ENCODE measurements at places on chromosomes 16 and 17.
A peak's percentile ranks its signal among the peaks of the same experiment; 100 is the strongest.

DNA sequence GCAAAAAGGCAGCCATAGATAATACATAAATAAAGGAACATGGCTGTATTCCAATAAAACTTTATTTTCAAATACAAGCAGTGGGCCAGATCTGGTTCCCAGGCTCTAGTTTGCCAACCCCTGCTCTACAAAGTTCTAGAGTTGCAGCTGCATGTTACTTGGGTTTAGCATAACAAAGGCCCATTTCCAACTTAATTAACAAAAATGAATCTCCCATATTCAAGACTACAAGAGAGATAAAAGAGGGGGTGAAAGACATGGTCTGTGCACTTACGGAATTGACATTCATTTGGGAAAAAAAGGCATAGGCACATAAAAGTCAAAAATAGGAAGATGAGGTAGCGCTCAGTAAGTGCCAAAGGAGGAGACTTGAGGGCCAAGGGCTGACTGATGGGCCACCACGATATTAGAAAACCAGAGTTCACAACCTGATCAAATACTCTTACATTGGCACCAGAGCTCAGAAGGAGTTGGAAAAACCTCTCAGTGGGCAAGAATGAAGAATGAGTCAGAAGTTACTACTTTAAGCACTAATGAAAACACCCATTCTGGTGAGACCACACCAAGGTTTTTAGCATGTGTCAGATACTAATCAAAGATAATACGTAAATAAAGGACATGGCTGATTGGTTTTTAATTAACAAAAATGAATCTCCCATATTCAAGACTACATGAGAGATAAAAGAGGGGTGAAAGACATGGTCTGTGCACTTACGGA, 164.0 kb downstream of the VPS53 start:
- DNase-seq: no peak

- DNase-seq: no peak
Measured at GRCh38 chr16:75341564-75342307, 90.3 kb upstream of the BCAR1 start.

DNA sequence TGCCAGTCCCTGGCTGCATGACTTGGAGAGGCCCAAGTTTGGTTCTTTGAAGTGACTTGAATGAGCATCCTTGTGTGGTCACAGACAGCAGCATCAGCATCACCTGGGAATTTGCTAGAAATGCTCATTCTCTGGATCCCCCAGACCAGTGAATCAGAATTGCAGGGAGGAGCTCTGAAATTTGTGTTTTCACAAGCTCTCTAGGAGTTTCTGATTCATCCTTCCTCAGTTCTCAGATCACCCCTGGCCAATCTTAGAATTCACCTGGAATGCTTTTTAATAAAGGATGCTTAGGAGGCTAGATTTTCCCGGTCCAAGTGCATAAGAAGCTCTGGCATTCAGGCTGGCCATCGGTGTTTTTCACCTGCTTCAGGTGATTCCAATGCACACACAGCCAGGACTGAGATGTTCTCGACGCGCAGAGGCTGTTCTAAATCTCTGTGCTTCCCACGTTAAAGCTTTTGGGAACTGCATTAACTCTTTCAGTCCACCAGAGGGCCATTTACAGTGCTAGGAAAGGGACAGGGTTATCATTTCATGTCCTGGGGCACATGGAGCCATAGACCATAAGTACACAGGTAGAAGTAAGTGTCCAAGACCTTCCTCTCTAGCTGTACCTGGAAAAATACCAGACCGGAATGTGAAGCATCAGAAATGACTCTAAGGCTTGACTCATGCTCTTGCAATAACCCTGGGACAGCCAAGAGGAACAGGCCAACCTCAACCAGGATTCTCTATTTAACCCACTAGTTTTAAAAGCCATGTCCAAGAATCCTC, 85.7 kb upstream of the XYLT1 start:
- no peak for DNase-seq

- no peak for DNase-seq
Measured at GRCh38 chr16:17921357-17921978, 415.1 kb downstream of the NPIPA8 start.

- no peak for DNase-seq
Measured at GRCh38 chr17:39920218-39921210, 2.1 kb upstream of the GSDMB start.

- DNase-seq: no peak
Measured at GRCh38 chr17:68460715-68461114, 3.4 kb upstream of the WIPI1 start.

DNA sequence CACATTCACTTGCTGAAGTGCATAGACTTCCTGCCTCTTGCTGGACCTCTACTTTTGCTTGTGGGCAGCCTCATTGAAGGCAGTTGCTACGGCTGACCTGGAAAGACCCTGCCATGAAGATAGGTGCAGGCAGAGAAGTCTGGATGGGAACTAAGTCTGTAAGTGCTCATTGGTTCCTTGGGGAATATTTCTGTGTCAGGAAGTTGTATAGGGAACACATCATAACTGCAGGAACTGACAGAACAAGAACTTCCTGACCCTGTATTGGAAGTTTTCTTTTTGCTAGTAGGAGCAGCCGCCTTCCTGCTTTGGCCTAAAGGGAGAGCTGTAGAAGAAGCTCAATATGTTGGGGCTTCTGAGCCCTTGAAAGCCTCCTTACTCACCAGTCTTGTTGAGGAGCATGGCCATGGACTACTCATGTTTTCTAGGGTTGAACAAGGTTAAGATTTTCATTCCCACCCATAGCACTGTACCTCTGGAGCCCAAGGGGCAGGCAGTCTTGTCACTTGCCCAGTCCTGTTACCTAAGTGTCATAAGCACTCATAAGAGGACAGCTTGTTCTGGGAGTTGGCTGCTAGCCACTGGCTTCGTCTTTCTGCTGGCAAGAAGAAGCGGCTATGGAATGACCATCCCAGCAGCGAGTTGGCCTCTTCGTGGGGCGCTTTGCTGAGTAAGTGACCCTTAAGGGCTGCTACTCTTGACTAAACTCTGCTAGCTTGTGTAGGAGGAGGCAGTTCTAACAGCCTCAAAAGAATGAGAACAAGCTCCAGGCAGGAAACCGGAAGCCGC, 7.2 kb downstream of the UBFD1 start:
- no peak for DNase-seq

GRCh38 chr17:59485946-59486345, 79.5 kb upstream of the DHX40 start:
- peak; percentile 46 for DNase-seq

DNA sequence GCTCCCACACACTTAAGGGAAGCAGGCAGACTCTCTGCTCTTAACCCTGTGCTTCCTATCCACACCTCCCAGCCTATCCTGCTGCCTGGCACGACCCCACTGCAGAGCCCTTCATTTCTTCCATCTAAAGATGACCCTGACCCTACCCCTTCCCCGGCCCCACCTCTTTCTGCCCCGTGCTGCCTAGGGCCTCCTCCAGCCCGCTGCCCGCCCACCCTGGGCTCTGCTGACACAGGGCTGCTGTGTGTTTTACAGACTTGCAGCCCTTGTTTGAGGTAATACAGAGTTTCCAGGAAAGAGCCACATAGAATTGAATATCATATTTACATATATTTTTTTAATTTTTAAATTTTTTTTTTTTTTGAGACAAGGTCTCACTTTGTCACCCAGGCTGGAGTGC, 42.0 kb downstream of the MEOX1 start:
- no peak for DNase-seq

DNA sequence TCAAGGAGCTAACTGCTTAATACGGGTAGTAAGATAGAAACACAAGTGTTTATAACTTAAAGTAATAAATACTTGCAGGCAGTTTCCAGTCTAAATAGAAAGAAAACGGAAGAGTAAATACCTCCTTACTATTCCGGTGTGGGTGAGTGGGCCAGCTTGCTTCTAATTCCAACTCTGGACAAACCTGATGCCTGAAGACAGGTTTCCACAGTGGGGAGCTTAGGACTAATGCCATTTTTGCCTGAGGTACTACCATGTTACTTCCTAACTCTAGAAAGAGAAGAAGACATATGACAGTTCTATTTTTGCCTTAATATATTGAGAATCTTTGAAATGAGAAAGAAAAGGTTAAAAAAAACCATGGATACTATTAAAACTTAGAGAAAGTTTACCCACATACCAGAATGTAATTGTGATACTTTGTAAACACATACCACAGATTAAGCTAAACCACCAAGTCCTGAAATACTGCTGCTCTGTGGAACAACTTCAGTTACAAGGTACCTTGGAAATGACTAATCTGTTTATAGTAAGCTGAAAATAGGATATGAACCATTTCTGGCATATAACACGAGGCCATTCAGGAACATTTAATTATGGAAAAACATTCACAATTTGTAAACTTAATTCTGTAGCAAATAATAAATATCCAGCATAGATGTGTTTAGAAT, 70.2 kb downstream of the ZZEF1 start:
- no peak for DNase-seq

DNA sequence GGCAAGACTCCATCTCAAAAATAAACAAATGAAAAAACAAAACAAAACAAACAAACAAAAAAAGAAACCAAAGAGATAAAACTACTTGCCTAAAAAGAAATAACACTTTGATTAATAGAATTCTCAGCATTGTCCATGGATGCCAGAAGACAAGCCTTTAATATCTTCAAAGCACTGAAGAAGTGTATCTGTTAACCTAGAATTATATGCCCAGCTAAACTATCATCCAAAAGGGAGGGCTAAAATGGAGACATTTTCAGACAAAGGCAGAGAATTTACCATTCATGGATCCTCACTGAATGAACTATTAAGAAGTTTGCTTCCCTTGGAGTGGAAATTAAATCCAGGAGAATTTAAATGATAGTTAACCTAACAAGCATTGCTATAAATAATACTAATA, 130.1 kb upstream of the SEC14L1 start:
- DNase-seq: no peak

- DNase-seq: no peak
Measured at GRCh38 chr17:2151358-2152033, 96.6 kb downstream of the HIC1 start.

GRCh38 chr17:227078-227945, 45.9 kb upstream of the DOC2B start:
- DNase-seq: no peak

DNA sequence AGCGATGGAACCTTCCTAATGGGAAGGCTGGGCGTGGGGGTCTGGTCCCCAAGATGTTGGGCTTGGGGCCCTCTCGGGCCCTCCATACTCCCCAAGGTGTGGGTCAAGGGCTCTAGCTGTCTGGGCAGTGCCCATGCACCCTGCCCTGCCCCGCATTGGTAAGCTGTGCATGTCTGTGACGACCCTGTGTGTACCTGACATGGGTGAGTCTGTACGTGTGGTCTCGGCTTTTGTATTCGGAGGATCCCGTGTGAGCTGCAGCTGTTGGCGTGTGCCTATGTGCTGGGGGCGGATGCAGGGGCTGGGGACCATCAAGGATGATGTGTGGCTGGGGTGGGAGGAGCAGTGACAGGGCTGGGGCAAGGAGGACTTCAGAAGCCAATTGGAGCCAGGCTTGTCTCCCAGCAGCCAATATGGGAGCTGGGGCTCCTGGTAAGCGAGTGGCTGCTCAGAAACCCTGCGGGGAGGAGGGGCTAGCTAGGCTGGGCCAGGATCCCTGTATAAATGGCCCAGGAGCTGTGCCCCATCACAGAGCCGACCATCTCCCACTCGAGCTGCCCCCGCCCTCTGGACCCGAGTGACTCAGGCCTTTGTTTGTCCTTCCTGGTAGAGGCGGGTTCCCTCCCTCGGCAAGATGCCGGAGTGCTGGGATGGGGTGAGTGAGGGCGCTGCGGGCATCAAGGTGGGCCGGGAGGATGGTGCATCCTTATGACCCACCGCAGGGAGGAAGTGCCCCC, at the start of gene NDRG4:
NDRG4 (plus strand) TSS at position 529 of the 737 bp plus-strand sequence; CDS start at position 635, 106 bp downstream.
- no peak for DNase-seq

- DNase-seq: no peak
Measured at GRCh38 chr16:47965439-47965838, 190.4 kb downstream of the ABCC12 start.

DNA sequence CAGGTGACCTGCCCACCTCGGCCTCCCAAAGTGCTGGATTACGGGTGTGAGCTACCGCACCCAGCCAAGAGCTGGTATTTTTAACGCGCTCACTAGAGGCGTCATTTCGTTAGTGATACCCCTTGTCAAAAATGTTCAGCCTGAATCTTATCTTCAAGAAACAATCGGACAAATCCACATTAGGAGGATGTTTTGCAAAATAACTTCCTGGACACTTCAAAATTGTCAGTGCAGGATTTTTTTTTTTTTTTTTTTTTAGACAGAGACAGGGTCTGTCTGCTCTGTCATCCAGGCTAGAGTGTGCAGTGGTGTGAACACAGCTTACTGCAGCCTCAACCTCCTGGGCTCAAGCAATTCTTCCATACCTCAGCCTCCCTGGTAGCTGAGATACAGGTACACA, 63.0 kb downstream of the RMI2 start:
- no peak for DNase-seq

- DNase-seq: no peak
Measured at GRCh38 chr16:51390877-51391276, 239.8 kb upstream of the SALL1 start.

GRCh38 chr17:32342603-32343325, 791 bp upstream of the C17orf75 start:
- DNase-seq: no peak

GRCh38 chr16:71843572-71843971, 2.2 kb upstream of the ATXN1L start:
- no peak for DNase-seq

DNA sequence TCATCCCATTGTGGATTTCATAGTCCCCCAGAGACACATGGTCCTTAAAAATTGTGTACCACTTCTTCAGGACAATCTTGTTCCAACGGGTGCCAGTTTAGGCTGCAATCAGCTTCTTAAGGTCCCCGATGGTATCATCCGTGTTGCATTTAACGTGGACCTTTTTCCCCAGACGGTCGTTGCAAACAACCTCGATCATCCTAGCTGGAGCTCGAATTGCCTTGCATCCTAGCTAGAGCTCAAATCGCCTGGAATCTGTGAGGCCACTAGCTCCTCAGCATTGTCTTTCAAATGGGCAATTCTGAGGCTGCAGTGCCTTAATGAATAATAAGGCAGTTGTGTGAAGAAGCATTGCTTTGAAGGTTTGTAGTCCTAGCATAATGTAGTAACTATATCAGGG, 37.7 kb upstream of the RHBDL3 start:
- no peak for DNase-seq

DNA sequence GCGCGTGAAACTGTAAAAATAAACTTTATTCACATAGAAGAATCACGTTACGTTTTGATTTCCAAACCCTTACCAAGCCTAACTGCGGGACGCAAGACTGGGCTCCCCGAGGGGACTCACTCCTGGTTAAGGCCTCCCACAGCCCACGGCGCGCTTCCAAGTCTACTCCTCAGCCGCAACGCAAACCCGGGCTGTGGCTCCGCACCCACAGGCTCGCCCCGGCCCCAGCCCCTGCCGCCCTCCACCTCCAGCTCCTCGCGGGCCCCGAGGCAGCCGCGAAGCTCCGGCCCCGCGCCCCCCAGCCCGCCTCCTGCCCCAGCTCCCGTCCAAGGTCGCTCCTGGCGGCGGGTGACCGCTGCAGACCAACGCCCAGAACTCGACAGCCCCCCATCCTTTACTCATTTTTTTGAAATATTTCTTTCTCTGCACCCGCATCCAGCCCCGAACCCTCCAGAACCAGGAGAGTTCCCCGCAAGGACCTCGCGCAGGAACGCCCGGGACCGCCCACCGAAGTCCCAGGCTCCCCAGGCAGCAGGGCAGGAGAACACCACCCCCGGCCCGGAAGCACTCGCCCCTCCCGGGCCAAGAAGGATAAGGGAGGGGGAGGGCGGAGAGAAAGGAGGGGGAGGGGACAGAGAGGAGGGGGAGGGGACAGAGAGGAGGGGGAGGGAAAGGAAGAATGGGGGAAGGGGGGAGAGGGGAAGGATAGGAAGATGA, 912 bp downstream of the USP22 start:
- peak; percentile 82 for DNase-seq

GRCh38 chr16:30458561-30459394, 13.1 kb upstream of the SEPHS2 start:
- no peak for DNase-seq

Measured in right lung (tissue), 10 donors.